ENCODE measurements at places on chromosomes 5 and 9.

GRCh38 chr5:137619191-137619870, 116.6 kb downstream of the KLHL3 start:
- no peak for DNase-seq

- DNase-seq: no peak
Observed at GRCh38 chr5:152329207-152329606, 75.9 kb downstream of the NMUR2 start.

DNA sequence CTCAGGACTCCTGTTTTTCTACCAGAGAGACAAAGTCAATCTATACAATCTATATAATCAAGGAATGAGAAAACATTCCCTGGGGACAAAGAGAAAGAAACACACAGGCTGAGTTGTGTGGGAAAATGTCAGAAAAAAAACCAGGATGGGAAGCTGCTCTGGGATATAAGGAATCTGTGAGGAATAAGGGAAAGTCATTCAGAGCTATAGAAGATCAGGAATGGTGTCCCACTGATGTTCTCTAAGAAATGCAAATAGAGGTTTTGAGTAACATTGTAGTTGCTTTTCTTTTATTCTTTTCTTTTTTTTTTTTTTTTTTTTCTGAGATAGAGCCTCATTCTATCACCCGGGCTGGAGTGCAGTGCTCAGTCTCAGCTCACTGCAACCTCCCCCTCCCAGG, 605.9 kb upstream of the KLF4 start:
- DNase-seq: no peak

DNA sequence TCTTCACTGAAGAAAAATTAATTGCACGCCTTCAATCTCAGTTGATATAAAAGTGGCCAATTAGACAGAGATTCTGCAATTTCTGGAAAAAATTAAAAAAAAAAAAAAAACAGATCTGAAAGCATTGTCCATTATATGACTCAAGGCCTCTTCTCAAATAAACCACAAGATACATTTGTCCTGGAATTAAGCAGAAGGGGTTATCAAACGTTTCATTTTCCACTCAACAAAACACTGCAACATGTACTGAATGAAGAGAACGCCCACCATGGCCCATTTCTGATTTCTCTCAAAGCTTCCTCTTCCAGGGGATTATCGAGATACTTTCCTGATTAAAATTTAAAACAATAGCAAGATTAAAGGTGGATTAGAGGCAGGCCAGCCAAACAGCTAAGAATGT, 5.8 kb upstream of the PAPPA start:
- no peak for DNase-seq

DNA sequence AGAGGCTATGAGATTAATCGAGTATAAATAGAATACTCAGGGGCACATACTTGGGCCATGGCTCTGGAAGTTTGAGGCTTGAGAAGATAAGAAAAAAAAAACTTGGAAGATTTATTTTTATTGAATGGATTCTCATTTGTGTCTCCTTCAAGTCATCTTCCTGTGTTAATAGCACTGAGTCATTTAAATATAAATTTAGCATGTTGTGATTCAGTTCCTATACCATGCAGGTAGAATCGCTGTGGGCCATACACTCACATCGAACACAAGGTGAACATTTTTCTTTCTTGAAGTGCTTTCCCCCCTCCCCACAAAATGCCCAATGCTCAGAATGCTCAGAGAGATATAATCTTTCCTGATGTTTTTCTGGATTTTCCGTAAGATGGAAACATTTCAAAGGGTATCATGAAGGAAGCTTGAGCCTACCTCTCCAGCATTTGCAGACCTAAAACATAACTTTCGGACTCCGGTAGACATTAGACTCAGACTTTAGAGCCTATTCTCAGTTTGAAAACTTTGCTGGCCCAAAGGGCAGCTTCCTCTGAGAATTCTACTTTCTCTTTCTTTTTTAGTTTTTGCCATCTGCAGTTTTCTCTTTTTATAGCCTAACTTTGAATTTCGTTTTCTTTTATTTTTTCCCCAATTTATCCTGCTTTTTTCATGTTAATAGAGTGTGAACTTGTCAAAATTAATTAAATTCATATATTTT, 737.6 kb upstream of the NUDT12 start:
- DNase-seq: no peak

- no peak for DNase-seq
Observed at GRCh38 chr9:125241863-125242739, 958 bp upstream of the HSPA5 start.

GRCh38 chr5:74251141-74252035, 389.1 kb downstream of the ENC1 start:
- DNase-seq: no peak

DNA sequence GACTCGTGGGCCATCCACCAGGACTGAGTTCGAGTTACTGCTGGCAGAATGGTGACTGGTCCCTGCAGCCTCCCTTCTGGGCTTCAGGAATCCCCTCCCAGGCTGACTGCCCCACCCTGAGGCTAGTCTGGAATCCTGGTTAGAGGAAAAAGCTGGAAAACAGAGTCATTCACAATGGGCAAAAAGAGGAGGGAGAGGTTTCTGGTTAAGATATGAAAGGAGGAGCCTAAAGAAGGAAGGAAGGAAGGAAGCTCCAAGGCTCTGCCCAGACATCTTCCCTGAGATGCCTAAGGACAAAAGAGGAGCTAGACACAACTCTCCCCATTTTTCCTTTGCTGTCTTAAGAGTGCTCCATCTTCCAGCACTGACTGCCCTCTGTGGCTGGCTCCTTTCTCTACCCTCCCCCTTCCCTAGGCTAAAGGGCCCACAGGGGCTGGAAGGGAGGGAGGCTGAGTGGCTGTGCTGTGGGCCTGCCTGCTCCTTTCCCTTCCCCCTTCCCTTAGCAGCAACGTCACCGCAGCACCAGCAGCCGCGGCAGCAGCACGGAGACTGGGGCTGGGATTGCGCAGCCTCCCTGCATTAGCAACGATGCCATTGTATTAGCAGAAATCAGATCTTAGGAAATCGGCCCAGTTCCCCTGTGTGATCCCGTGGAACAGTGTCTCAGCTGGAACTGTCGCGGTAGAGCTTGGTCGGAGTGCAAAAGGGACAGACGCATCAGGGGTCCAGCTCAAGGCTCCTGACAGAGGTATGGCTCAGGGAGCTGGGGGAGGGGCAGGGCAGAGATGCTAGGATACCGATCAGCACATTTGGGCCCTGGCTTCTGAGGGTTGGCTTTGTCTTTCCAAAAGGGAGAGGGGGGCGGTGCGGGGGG, 48.7 kb downstream of the RUSC2 start:
- no peak for DNase-seq

GRCh38 chr9:99201603-99202002, 20.1 kb downstream of the ALG2 start:
- DNase-seq: no peak

GRCh38 chr5:127962491-127962890, 121.1 kb upstream of the SLC12A2 start:
- DNase-seq: no peak

DNA sequence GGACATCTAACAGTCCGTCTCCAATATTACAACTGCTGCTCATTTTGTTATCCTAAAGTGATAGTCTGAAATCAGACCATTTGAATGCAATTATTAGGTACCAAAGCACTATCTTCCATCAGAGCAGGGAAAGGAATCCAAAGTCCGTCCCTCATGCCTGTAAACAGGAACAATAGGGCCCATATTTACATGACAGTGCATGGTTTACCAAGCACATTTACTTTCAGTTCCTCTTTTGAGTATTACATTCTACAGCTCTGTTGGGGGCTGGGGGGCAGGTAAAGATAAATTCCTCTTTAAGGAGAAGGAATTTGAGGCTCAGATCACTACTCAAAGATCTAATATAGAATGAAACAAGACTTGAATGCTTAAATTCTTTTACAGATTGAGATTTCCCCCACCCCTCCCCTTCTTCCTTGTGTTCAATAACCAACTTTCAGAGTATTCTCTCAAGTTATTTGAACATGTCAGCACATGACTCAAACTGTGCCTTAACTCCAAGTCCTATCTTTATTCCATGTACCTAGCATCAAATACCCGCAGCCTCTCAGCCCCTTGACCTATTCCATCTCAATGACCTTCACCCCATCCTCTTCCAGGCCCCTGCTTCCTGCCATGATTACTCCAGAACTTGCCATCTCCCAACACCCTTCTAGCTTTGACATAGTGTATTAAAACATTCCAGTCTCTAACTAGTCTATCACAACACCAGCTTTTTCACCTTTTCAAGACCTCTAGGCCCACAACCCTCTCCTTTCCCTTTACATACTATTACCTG, 71.0 kb downstream of the BRINP1 start:
- DNase-seq: no peak

Measured in activated effector memory CD4-positive, alpha-beta T cell treated with anti-CD3 and anti-CD28 coated beads, Interleukin-2, amount 50 U/mL, for 16 hours (primary cell).